ENCODE measurements at places on chromosomes 11 and 22. TPM values are rescaled to one million over a fixed set of nuclear protein-coding genes. Genes with fewer than 3 reads are reported as not detected.

Gene PRCP
- total RNA-seq, result 31.0 TPM

- no peak for DNase-seq
These were observed 676.6 kb upstream of the CCDC179 start for GRCh38 chr11:23536907-23537306.

Gene FIBIN
- not detected for total RNA-seq

DNA sequence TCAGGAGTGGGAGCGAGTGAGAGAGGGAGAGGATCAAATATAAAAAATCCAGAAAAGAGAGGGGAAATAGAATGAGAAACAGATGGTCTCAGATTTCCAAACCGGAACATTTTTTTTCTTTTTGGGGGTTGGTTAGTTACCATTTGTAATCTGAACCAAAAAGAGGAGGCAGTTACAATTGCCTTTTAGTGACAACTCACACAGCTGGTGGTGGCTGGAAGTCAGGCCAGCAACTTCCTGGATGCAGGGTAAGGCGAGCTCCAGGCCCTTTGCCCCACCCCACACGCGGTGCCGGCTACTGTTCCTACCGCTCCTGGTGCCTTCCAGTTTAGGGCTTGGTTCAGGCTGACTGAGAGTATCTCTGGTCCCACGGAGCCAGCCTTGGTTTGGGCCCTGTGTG, 21.0 kb upstream of the UBASH3B start:
- peak; percentile 60 for DNase-seq

DNA sequence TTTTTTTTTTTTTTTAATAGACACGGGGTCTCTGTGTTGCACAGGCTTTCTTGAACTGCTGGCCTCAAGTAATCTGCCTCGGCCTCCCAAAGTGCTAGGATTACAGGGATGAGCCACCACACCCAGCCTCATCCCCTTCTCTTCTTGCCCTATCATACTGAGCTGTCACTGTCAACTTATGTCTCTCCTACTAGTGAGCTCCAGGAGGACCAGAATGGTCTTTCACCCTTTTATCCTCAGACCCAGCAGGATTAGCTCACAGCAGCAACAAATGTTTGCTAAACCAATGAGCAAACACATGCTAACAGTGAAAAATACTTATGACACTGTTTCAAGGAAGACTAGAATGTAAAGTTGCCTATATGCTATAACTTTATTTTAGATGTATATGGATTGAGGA, 6.4 kb upstream of the NXF1 start:
- no peak for DNase-seq

Gene MMP7
- total RNA-seq, result not detected

DNA sequence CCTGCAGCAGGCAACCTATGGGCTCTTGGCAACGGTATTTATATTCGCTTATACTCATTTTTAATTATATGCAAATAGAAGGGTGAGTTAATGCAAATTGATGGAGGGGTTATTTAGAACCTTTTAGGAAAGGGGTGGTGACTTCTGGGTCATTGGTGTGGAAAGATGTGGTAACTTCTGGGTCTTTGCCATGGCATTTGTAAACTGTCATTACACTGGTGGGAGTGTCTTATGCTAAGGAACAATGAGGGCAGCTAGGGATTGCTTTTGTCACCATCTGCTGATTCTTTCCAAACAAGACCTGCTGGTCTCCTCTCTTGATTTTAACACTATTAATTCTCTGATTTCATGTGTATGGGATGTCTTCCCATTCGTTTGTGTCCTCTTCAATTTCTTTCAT, 11.7 kb upstream of the KAT5 start:
- no peak for DNase-seq

DNA sequence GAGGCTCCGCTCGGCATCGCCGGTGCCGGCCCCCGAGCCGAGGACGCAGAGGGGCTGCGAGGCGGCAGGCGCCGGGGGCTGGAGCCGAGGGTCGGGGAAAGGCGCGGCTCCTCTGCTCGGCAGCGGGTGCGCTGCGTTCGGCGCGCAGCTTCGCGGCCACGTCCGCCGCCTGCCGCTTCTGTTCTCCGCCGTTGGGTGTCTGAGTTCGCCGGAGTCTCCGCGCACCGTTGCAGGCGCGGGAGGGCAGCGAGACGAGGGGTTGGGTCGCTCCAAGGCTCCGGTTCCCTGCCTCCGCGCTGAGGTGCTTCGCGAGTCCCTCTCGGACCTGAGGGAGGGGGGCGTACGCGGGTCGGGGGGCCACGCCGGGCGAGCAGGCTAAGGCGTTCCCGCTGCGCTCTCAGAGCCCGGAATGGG, 347 bp downstream of the MN1 start:
- peak; percentile 13 for DNase-seq

GRCh38 chr11:47393163-47394049, 15.0 kb upstream of the SLC39A13 start:
- DNase-seq, result peak; percentile 54

- no peak for DNase-seq
These were observed 7.2 kb downstream of the ADAMTS15 start for GRCh38 chr11:130455483-130456127.

- no peak for DNase-seq
These were observed 11.6 kb upstream of the GPHA2 start for GRCh38 chr11:64947208-64947814.

Gene OR5AL1
- total RNA-seq, result not detected

DNA sequence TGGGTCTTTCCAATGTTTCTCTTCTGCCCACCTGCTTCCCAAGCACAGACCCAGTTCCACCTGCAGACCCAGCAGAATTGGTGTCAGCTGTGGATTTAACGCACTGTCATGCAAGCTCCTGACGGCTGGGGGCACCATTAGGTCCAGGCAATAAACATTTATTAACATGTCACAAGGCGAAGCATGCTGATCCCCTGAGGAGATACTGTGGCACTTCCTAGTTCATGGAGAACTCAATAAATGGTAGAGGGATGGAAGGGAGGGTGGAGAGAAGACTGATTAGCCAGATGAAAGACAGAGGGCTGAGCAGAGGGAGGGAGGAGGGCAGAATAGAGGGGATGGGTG, 68.3 kb upstream of the TSPAN18 start:
- DNase-seq, result no peak

- no peak for DNase-seq
These were observed 5.6 kb upstream of the PYGM start for GRCh38 chr11:64765291-64765850.

- no peak for DNase-seq
These were observed 3.5 kb downstream of the BAIAP2L2 start for GRCh38 chr22:38106814-38107578.

Gene LYVE1
- not detected for total RNA-seq

DNA sequence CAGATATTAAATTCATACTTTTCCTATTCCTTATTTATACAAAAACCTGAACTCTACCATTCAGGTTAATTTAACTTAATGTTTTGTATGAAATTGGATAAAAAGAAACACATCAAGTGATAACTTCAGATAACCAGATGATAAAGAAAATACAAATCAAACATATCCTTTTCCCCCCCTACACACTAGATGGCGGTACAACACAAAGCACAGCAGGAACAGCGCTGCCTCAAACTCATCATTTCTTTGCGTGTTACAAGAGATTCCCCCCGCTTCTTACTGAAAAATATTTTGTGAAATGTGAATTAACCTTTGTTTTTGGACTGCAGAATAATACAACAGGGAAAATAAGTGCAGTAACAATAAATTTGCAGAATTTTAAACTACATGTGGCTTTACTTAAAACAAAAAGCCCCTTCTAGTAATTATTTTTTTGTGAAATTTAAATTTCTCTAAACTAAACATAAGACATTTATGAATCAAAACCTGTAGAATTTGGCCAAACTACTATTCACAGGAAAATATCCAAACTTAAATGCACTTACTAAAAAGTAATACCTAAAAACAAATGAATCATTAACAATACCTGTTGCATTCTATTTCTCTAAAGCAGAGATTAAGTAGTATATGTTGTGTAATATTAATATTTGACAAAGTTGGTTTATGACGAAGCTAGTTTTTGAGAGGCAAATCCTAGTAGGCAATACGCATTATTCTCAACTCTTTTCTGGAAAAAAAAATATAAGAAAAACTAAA, 74.4 kb downstream of the ARHGAP32 start:
- peak; percentile 59 for DNase-seq

- DNase-seq, result peak; percentile 29
These were observed 364.2 kb downstream of the TENM4 start for GRCh38 chr11:79076526-79077115.

GRCh38 chr11:74672956-74673692, 58.1 kb downstream of the CHRDL2 start:
- peak; percentile 98 for DNase-seq

Gene IRAG1
- 0.02 TPM for total RNA-seq

- DNase-seq, result peak; percentile 23
These were observed 34.2 kb upstream of the PLET1 start for GRCh38 chr11:112294688-112295340.

DNA sequence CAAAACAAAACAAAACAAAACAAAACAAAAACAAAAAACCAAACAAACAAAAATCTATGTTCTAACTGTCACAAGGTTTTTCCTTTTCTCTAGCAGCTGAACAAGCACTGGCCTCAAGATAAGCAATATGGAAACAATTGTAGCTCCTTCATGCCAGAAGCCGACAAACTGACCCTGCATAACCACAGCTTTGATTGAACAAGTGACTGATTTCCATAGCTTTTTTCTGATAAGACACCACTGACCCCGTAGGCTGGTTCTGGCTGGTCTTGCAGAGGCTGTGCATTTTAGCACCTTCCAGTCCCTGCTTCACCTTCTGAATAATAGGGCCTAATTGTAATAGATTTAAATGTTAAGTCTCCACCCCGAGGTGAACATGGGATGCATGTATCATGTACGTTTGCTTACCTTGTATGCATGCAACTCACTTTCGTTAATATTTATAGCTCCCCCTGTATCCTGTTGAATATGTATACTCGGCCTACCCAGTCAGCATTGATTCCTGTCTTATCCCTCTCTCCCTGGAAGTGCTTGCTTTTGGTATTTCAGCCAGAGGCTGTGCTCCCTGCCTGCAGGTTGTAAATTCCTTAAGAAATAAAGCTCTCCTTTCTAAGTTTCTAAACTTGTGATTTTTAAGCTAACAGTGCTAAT, 49.6 kb downstream of the CNTF start:
- no peak for DNase-seq

All from HT1080 (cell line).